NCI-H524 (cell line): ENCODE measurements at places on chromosomes 3 and 15.

DNA sequence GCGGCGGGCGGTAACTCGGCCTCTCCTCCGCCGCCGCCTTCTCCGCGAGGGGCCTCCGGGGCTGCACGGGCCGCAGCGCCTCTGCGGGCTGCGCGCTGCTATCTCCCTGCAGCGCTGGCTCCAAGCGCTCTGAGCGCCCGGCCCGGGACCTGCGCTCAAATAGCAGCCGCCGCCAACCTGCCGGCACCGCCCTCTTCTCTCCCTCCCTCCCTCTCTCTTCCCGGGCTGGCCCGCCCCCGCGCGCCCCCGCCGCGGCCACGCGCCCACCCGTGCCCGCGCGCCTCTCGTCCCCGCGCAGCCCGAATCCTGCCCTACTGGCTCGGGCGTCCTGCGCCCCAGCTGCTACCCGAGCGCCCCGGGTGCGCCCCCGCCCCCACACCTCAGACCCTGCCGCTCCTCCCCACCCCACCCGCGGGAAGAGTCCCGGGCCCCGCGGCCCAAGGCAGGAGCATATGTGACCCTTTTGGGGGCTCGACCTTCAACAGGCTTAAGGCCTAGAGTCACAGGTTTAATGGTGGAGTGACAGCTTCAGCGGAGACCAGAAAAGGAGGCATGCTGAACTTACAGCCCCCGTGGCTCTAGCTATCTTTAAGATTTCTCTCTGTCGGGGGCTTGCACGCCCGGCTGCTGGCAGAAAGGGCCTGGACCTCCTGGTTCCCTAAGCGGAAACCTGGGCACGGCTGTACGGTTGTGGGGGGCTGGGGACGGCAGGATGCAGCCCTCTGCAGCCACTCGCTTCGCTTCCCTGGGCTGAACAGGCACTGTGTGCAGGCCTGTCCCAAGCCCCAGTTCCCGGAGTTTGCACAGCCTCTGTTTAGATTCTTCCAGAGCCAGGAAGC is at the start of gene CACNA2D2:
Gene CACNA2D2 (minus strand): TSS at position 131 of the 839 bp plus-strand sequence. CDS start 211 bp downstream, outside the sequence.
- DNase-seq: peak; percentile 31

GRCh38 chr3:16982460-16982859 is 97.7 kb downstream of the PLCL2 start:
- no peak for DNase-seq

- DNase-seq: peak; percentile 96
These were observed 100.8 kb downstream of the CPN2 start for GRCh38 chr3:194250098-194251002.

GRCh38 chr3:185713015-185713414 is 111.8 kb downstream of the IGF2BP2 start:
- DNase-seq: no peak

DNA sequence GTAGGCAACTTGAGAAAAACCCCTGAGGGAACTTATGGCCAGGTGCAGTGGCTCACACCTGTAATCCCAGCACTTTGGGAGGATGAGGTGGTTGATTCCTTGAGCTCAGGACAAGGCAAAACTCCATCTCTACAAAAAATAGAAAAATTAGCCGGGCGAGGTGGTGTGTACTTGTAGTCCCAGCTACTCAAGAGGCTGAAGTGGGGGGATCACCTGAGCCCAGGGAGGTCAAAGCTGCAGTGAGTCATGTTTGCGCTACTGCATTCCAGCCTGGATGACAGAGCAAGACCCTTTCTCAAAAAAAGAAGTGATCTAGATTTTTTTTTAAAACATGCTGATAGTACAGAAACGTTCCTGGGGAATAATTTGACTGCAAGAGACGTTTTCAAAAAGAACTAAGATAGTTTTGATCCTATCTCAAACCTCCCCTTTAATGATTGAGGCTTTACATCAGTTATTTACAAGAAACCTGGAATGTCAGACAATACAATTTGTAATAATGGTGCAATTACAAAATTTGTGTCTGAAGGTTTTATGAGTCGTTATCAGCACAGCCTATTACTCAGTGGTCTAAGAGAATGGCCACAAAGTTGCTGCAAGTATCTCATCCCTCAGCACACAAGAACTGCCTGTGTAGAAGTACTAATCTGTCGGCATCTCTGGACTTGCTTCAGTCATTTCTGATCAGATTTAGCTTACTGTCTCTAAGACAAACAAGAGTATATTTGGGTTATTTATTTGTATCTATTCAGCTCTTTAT is 32.2 kb upstream of the KLHL25 start:
- no peak for DNase-seq

- DNase-seq: no peak
These were observed 12.7 kb downstream of the TMPRSS7 start for GRCh38 chr3:112047264-112047663.

- no peak for DNase-seq
These were observed 105.1 kb downstream of the SNRPN start for GRCh38 chr15:25059698-25060471.

GRCh38 chr15:90872486-90873184 is 4.2 kb downstream of the FURIN start:
- DNase-seq: no peak

DNA sequence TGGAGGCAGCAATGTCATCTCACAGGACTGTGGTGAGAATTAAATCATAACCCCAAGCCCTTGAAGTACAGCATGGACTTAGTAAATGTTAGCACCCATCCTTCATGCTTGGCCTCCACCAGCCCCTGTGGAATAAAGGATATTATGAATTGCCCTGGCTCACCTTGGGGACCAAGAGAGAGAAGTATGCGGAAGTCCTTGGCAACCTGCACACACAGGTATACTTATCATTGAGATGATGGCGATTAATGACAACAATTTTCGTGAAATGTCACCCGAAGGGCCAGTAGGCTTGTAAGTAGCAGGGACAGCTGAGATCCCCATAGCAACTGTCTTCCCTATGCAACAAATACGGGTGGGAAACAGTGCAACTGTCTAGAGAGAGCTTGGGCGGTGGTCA is 102.0 kb downstream of the FAM43A start:
- no peak for DNase-seq

GRCh38 chr3:151067158-151067557 is 18.3 kb upstream of the MED12L start:
- DNase-seq: no peak

- no peak for DNase-seq
These were observed 115.1 kb downstream of the TPRA1 start for GRCh38 chr3:127475391-127475790.

- no peak for DNase-seq
These were observed 12.7 kb downstream of the TAGLN3 start for GRCh38 chr3:112011376-112011940.

- no peak for DNase-seq
These were observed 248.1 kb downstream of the ERC2 start for GRCh38 chr3:56219894-56220805.

DNA sequence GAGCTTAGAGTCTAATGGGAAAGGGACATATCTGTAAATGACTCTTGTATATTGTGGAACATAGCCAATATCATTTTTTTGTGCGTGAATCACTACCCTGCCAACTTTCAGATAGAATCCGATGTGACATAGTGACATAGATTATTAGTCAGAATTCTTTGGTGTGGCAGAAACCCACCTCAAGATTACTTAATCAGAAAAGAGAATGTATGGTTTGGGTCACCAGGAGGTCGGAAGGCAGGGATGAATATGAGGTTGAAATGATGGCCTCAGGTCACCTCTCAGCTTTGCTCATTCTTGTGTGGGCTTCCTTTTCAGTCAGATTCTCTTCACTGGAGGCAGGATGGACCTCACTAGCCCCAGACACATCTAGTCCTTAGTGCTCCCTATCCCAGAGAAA is 41.4 kb downstream of the SNAPC5 start:
- no peak for DNase-seq

DNA sequence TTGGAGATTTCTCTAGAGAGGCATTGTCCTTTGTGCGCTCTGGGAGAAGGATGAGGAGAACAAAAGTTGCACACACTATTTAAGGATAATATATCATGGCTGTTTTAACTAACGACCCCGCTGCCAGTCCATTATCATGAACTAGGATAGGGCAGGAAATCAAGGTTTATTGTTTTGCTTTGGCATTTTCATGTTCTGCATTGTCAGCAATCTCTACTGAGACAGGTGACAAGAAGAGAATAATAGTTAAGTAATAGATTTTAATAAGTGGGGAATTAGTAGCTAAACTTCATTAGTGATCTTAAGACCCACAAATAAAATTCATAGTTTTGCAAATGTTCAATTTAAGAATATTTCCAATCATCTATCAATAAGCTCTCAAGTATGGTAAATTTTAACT is 20.6 kb upstream of the GMNC start:
- no peak for DNase-seq
